ENCODE measurements at places on chromosomes 7 and 10. TPM values are rescaled to one million over a fixed set of nuclear protein-coding genes. Genes with fewer than 3 reads are reported as not detected.

GRCh38 chr10:132362151-132362611, 30.2 kb downstream of the LRRC27 start:
- DNase-seq, result no peak

- DNase-seq, result peak; percentile 66
These were observed 90.2 kb downstream of the UBE3C start for GRCh38 chr7:157228864-157229422.

DNA sequence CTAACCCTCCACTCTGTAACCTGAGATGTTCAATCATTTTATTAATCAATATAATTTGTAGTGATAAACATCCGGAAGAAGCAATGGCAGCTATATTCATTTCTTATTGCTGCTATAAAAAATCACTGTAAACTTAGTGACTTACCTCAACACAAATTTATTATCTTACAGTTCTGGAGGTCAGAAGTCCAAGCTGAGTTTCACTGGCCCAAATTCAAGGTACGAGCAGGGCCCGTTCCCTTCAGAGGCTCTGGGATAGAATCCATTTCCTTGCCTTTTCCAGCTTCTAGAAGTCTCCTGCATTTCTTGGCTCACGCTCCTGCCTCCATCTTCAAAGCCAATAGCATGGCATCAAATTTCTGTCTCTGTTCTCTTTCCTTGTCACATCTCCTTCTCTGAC, 279.5 kb upstream of the SP8 start:
- DNase-seq, result no peak

PAXIP1 gene
- total RNA-seq, result 5.0 TPM

TRIM50 gene
- total RNA-seq, result not detected

GARS1 gene
- 75.0 TPM for total RNA-seq

FKBP6 gene
- total RNA-seq, result not detected

Data from lung microvascular endothelial cell (primary cell).